ENCODE measurements at places on chromosomes 16 and 17. TPM values are rescaled to one million over a fixed set of nuclear protein-coding genes. Genes with fewer than 3 reads are reported as not detected.

The SLC38A8 gene
- not detected for total RNA-seq

The PTX4 gene
- not detected for total RNA-seq

The EPX gene
- total RNA-seq = not detected

The CETP gene
- total RNA-seq = not detected

The NAGLU gene
- total RNA-seq = 7.5 TPM

The KRT32 gene
- not detected for total RNA-seq

The KSR1 gene
- total RNA-seq = 8.9 TPM

The ADAD2 gene
- not detected for total RNA-seq

The DPEP1 gene
- not detected for total RNA-seq

The CHD9NB gene
- 1.1 TPM for total RNA-seq

The CCDC200 gene
- total RNA-seq = not detected

The XAF1 gene
- 1.7 TPM for total RNA-seq

The RAB37 gene
- not detected for total RNA-seq

The CIBAR2 gene
- 0.18 TPM for total RNA-seq

The CAMKK1 gene
- 4.2 TPM for total RNA-seq

The STX1B gene
- 3.9 TPM for total RNA-seq

The PMFBP1 gene
- under 0.01 TPM for total RNA-seq

The SNX20 gene
- total RNA-seq = not detected
